NCI-H1105 treated with DMSO at 0.1 percent for 48 hours (cell line): ENCODE measurements at places on chromosomes 5 and 9.

DNA sequence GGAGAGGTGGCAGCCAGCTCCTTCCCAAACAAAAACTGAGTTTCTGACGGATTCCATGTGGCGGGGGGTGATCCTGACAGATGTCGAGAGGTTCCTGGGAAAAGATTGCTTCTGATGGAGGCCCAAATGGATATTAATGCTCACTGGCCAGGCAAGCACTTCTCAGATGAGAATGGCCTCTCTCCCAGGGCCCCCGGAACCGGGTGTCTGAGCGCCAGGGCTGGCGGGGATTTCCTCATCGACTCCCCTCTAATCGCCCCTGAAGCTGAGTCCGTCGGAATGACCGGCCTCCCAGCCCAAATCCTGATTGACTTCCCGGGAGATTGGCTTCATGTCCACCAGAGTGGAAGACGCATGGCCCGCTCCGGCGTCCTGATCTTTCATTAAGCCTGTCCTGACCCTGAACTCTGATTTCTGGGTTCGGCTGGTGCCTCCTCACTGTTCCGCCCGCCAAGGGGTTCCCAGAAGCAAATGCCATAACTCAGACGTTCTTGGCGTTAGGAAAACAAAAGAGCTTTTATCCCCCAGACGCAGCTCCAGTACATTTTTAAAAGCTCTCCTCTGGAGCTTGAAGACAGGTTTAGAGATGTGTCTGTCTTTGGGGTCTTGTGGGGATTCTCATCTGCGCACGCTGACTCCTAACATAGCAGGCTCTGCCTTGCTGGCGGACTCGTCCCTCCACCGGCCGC, 17.6 kb downstream of the FIBCD1 start:
- DNase-seq: no peak

DNA sequence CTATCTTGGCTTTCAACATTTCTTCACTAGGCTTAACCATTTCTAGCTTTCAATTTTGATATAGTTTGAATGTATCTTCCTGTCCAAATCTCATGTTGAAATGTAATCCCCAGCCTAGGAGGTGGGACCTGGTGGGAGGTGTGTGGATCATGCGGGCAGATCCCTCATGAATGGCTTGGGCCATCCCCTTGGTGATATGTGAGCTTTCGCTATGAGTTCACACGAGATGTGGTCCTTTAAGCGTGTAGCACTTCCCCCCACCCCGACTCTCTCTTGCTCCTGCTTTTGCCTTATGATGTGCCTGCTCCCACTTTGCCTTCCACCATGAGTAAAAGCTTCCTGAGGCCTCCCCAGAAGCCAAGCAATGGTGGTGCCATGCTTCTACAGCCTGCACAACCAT, 40.6 kb downstream of the PHAX start:
- DNase-seq: no peak

- no peak for DNase-seq
Observed at GRCh38 chr5:58077416-58077815, 382.5 kb downstream of the PLK2 start.

- no peak for DNase-seq
Observed at GRCh38 chr9:25117791-25118190, 560.5 kb downstream of the TUSC1 start.

GRCh38 chr5:109309326-109310063, 100.3 kb downstream of the PJA2 start:
- no peak for DNase-seq

DNA sequence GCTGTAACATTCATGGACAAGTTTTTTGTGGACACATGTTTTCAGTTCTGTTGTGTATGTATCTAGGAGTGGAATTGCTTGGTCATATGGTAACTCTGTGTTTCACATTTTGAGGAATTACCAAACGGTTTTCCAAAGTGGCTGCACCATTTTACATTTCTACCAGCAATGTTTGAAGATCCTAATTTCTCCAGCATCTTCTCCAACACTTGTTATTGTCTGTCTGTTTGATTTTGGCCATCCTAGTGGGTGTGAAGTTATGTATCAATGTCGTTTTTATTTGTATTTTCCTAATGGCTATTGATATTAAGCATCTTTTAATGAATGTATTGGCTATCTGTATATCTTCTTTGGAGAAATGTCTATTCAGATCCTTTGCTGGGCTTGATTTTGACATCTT, 6.9 kb downstream of the TMEFF1 start:
- DNase-seq: no peak

DNA sequence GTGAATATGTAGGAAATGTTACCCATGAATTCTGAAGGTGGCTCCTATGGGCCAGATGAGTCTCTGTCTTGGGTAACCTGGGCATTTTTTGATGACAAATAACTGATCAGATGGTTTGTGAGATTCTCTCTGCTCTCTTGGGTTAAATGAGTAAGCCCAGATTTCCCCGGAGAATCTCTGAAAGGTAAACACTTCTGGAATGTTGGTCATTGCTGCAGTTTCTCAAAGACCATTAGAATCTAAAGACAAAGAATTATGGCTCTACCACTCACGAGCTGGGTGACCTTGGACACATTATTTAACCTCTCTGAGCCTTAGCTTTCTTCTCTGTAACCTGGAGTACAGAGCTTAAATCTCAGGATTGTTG, 191.2 kb downstream of the DAB2IP start:
- DNase-seq: no peak

- DNase-seq: no peak
Observed at GRCh38 chr9:131480258-131480657, 22.5 kb upstream of the POMT1 start.

GRCh38 chr5:64818245-64818644, 49.5 kb downstream of the CWC27 start:
- DNase-seq: no peak

- DNase-seq: no peak
Observed at GRCh38 chr9:87812375-87813118, 70.1 kb upstream of the SPATA31E1 start.

DNA sequence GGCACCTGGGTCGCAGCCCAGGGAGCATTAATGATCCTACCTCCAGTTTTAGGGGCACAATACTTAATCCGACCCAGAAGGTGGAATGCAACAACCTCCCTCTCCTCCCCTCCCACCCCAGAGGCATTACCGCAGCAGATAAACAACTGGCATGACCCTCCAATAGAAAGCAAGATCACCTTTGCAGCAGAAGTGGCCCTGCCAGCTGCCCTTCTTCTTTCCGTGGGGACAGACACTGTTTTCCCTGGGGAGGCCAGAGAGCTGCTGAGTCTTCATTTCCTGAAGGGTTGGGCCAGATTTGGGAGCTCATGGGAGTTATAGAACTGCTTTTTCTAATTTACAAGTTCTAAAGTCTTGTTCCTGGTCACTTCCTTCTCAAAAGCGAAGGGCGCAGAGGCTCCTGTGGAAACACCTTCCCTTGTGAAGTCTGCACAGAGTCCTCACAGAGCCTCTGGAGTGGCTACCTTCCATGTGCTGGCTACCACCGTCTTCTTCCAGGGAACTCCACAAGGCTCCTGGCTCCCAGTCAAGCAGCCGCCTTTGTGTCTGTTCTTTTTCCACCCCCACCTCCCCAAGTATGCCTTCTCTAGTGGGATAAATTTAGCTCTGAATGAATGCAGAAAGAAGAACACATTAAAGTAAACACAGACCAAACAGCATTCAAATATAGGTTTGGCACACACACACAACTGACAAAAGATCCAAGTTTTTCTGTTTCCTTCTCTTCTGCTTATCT, 8.0 kb upstream of the PALM2AKAP2 start:
- DNase-seq: no peak

DNA sequence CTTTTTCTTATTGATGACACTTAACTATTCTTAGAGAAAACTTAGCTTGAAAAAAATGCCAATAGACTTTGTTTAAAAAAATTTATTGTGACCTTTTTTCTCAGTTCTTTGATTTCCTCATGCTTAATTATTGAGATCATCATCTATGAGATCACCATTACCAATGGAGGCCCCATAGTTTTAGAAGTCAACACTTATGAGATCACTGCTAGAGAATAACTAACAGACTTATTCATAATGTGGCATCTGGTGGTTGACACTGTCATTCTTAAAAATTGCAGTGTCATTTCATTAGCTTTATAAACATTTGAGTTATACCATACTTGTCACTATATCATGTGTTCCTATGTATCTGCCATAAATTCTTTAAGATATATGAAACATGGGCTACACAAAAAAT, 14.9 kb upstream of the FEM1C start:
- no peak for DNase-seq

DNA sequence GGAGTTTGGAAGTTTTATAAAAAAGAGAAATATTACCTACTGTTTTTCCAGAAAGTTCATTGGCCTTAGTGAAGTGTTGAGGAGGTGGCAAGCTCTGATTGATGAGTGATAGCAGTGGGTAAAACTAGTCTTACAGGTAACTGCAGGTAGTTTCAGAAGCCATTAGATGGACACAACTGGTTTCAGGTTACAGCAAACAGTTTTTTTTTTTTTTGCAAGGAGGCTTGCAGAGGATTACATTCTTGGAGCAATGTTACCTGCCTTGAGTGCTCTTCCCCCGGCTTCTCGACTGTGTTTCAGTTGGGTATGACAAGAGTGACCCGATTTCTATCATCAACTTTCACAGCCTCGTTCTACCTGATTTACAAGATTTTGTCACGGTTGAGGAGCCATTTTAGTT, 333.4 kb downstream of the YTHDC2 start:
- DNase-seq: no peak

- no peak for DNase-seq
Observed at GRCh38 chr5:76040806-76041205, 42.4 kb upstream of the SV2C start.

DNA sequence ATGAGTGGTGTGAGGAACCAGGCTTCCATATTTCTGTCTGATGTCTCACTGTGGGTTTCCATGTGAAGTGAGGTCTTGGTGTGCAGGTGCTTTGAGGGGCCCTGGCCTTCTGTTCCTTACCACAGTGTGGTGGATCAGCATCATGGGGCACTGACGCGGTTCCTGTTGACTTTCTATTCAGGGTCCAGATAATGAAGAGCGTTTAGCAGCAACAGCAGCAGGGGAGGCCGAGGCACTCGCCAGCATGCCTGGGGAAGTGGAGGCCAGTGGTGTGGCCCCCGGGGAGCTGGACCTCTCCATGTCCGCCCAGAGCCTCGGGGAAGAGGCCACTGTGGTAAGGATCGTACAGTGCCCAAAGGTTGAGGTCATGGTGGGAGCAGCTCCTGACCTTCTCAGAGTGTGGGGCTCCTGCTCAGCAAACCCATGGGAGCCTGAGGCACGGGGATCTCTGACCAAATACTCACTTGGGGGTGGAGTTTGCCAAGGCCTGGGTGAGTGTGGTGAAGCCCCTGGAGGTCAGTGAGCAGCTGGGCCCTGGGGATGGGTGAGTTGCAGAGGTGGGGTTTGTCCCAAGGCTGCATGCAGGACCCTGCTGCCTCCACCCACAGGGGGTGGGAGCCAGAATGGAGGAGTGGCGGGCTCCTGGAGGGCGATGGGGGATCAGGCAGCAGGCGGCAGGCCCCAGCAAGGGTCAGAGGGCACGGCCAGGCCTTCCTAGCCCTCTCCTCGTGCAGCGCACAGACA, 61.2 kb downstream of the COL15A1 start:
- no peak for DNase-seq

DNA sequence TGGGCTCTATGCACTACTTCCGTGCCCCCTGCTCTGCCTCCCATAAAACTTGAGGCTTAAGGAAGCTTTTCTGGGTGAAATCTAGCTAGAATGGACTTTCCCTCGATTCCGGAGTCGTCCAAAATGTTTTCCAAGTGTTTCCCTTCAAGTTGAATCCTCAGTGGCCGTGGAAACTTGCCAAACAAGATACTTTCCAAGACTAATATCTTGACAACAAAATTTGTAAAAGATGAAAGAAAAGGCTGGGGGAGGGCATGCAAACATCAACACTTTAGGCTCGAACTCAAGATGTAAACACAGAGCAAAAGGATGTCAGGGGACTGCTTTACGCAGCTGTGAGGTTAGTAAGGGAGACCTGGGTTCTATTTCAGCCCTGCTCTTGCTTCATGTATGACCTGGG, 482.8 kb upstream of the KLF4 start:
- DNase-seq: no peak

DNA sequence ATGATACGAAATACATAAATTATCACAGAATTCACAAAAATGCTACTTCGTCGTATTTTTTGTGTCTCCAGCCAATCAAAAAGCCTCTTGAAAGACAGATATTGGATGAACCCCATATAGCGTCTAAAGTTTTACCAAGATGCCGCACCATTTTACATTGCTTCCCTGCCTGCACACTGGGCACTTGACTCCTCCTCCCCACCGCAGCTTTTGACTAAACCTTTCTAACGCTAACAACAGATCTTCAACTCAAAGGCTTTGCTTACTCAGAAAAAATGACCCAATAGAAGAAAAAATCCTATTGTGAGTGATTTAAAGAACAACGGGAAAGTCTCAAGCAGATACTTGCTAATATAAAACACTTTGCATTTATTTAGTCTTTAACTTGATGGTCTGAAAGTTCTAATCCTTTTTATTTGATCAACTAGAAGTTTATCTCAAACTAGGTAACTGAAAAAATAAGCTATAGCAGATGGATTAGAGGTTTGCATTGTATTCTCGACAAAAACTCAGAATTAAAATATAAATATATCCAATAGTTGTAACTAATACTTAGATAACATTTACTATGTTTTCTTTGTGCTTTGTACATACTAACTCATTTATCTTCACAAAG, 609.1 kb upstream of the DMAC1 start:
- DNase-seq: no peak

GRCh38 chr9:105066275-105066865, 138.4 kb upstream of the ABCA1 start:
- DNase-seq: no peak

DNA sequence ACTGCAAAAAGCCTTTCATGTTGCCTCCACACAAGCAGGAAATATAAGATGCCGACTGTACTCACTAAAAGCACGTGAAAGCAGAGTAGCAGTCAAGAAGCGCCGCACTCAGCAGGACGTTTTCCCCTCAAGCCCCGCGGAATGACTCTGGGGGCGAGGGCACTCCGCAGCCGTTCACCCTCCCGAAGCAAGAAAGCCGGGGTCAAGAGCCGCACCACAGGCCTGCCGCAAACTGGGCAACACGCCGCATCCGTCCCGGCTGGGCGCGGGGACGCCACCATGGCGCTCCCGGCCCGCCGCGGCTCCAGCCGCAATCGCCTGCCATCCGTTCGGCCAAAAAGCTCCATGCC, 364 bp downstream of the RPS6 start:
- DNase-seq: no peak

DNA sequence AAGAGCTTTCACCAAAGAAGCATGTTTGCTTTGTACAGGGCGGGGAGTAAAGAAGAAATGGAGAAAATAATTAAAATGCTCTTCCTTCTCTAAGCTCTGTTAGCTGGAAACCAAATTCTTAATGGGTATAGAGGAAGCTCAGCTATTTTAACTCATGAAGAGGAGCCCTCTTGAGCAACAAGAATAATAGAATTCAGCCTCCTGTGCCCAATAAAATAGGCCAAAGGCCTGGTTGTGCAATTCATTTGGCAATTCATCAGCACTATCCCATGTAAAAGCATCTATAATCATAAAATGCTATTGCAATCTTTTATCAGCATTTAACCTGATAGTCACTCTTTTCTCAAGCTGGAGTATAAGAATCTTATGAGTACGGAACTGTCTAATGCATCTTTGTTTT, 133.6 kb upstream of the CDH6 start:
- no peak for DNase-seq

DNA sequence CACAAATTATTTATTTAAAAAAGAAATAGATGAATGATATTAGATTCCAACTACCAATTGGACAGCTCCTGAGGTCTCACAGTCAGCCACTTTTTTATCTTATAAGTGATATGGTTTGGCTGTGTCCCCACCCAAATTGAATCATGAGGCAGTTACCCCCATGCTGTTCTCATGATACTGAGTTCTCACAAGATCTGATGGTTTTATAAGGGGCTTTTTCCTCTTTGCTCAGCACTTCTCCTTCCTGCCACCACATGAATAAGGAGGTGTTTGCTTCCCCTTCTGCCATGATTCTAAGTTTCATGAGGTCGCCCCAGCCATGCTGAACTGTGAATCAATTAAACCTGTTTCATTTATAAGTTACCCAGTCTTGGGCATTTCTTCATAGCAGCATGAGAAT, 12.9 kb downstream of the NLN start:
- no peak for DNase-seq
